ENCODE measurements at places on chromosomes 11 and 22.

- DNase-seq, result no peak
Observed at GRCh38 chr11:29448246-29448877, 568.5 kb downstream of the KCNA4 start.

- DNase-seq, result no peak
Observed at GRCh38 chr22:26516503-26516902, 4.2 kb upstream of the TFIP11 start.

GRCh38 chr11:94150704-94151685 lies 22.4 kb downstream of the PANX1 start:
- no peak for DNase-seq

GRCh38 chr22:37043828-37044538 lies 7.6 kb upstream of the KCTD17 start:
- DNase-seq, result no peak

GRCh38 chr11:11207428-11207827 lies 145.6 kb downstream of the CSNK2A3 start:
- no peak for DNase-seq

DNA sequence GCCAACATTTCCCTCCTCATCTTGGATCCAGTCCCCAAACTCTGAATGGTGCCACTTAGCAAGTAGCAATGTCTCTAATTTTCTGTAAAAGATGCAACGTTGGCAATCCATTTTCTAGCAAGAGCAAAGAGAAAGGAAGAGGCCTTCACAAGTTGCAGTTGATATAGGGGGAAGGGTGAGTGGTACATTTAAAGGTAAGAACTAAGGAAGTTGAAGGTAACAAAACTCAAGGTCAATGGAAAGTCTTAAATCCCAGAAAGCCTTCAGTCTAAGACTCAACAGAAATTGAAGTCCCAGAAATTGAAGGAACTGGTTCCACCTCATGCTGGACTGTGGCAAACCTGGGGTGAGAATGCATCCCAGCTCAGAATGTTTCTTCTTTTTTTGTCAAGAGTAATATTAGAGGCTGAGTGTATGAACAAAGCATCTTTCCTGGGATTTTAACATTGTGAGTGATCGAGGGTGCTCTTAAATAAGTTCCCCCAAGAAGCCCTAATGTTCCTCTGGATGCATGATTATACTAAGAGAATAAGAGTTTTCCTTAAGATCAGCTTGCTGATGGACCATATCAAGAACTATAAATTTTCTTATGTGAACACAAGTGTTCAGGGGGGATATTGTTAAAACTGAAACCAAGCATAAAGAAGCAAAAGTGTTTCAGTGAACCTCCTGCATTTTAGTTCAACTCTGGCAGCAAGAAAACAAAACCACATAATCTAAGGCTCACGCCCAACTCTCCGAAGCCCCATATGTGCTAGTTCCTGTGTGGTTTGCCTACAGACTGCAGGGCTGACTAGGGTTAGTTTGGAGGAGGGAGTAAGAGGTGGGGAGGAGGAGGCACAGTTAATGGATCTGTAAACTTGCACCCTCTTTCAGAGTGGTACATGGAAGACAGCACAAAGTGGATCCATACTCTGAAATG lies at the start of gene GRAP2:
GRAP2 (plus strand) TSS at position 779 of the 922 bp plus-strand sequence. CDS start 46,023 bp downstream, outside the sequence.
- DNase-seq, result peak; percentile 9

DNA sequence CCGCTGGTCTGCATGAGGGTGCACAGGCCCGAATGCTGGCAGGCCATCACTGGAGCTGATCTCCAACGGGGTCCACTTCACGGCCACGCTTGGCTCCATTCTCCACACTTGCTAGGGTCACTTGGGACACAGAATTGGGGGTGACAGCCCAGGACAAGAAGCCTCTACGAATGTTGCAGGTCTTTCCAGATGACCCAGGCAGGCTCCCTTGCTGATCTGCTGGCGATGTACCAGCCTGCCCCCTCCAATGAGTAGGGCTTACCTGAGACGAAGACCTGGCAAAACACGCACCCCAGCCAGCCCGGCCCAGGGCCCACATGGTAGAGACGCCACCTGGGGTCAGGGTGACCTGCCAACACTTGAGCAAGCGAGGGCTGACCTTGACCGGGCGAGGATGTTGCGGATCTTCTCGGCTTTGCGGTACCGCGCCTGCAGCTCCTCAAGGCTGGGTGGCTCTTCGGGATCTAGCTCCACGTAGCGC lies 44.9 kb downstream of the C11orf58 start:
- DNase-seq, result no peak

DNA sequence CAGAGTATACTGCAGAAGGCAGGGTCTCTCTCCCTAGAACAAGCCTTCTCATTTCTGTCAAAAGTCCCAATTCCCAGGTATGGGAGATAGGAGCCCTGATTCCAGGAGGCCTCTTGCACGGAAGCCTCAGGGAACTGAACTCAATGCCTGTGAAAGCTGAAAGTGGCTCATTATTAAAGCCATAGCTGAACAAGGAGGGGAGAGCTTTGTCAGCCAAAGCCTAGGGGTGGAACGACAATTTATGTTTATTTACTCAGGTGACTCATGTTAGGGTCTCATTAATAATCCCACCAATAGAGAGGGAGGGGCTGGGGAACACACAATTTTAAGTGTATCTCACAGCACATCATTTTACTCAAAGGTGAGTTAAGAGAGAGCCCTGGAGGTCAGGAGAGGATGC lies 44.9 kb downstream of the DSCAML1 start:
- no peak for DNase-seq

- no peak for DNase-seq
Observed at GRCh38 chr11:83656796-83657330, 370.7 kb upstream of the CCDC90B start.

GRCh38 chr11:105298630-105299029 lies 159.1 kb upstream of the CARD18 start:
- DNase-seq, result no peak

- DNase-seq, result no peak
Observed at GRCh38 chr11:107041088-107041444, 22.8 kb upstream of the GUCY1A2 start.

- no peak for DNase-seq
Observed at GRCh38 chr11:3028813-3029212, 28.4 kb downstream of the CARS1 start.

DNA sequence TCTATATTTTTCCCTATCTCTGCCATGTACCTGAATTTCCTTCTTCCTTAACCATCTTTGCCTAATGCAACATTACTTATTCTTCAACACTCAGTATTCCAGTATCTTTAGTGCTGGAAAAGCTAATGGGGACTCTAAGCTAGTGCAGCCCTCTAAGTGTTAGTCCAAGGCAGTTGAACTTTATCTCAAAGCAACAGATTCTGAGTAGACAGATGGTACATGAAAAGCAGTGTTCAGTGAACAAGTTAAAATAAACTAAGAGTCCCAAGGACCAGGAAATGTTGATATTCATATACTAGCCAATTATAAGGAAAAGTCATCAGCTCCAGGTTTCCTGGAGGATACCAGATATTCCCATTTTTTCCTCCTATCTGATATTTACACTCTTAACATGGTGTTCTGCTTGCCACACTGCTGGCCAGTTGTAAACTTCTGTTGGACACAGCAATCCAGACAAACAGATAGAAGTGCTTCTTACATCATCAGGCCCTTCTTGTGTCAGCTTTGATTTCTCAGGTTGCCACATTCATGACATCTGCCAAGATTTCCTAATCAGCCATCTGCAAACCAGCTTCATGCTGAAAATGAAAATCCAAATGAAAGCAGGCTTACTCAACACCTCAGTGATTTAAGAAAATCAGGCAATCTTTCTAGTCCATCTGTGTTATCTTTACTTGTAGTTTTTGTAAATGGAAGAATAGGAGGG lies 255.9 kb upstream of the POU2AF2 start:
- DNase-seq, result no peak

GRCh38 chr11:111386611-111387150 lies 7.6 kb upstream of the POU2AF1 start:
- no peak for DNase-seq

GRCh38 chr11:62922189-62922589 lies 1.0 kb upstream of the CHRM1 start:
- no peak for DNase-seq

- DNase-seq, result no peak
Observed at GRCh38 chr22:25702571-25703167, 39.3 kb upstream of the MYO18B start.

DNA sequence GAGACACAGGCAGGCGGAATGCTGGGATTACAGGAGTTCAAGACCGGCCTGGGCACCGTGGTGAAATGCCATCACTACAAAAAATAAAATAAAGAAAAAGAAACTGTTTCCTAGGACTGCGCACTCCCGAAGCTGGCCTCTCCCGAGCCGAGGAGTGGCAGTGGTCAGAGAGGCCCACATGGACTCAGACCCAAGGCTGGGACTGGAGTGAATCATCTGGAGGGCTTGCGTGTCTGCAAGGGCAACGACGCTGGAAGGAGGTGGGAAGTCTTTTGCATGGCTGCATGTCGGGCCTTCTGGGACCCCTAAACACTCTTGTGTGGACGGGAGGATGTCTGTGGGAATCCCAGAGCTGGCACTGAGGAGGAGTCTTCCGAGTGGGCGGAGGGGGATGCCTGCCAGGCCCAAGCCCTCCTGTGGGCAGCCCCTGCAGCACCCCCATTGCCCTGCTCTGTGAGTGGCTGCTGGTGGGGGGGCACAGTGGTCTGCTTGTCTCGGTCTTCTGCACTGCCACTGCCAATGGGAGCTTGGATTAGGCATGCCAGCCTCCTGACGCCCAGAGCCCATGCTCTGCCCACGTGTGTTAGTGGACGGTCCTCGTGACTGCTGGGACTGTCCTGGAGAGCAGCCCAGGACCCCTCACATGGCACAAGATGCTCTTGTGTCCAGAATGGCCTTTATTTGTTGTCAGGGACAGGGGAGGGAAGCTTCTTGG lies 1.8 kb upstream of the AP2A2 start:
- no peak for DNase-seq

DNA sequence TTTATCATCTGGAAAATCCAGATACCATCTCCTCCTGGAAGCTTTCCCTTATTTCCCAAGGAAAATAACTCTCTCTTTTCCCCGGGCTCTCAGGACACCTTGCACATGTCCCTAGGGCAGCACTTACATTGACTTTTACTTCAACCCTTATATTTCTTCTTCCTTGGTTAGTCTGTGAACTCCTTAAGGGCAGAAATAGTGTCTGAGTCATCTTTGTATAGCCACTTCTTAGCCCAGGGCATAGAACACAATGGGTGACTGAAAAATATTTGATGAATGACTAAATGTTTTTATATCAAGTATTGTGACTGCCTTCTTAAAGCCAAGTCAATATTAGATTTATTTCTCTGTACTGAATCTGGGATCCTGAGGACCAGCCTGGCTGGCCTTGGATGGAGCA lies 45.4 kb upstream of the MYOD1 start:
- DNase-seq, result no peak

DNA sequence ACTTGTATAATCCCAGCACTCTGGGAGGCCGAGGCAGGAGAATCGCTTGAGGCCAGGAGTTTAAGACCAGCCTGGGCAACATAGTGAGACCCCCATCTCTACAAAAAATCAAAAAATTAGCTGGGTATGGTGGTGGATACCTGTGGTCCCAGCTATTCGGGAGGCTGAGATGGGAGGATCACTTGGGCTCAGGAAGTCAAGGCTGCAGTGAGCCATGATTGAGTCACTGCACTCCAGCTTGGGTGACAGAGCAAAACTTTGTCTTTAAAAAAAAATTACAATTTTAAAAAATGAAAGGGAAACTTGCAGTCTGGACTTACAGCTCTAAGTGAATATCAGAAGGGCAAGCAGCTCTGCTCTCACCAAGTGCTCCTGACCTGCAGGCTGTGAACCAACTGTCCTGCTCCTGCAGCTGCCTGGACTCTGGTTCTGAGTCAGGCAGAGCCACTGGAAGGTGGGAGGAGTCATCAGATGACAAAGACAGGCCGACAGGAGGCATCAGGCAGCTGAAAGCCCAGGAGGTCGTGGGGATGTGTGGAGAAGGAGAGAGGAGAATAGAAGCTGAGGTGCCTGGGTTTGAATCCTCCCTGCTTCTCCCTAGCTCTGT lies 9.6 kb downstream of the SMTNL1 start:
- DNase-seq, result no peak
